Natural killer cell (primary cell): ENCODE measurements at places on chromosomes 13 and 19. TPM values are rescaled to one million over a fixed set of nuclear protein-coding genes. Genes with fewer than 3 reads are reported as not detected.

RDH8 gene
- total RNA-seq, result not detected

DNA sequence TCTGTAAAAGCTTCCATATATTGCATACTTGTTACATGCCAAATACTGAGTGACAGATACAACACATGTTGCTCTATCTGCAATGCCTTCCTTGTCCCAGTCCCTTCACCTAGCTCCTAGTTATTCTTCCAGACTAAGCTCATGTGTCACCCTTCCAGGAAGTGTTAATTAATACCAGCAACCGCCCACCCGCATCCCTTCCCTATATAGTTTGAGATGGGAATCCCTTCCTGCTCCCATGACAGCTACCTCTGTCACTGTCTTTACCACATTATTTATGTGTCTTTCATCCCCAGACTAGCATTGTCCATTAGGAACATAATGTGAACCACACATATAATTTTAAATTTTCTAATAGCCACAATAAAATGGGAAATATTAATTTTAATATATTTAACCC lies 49.5 kb upstream of the FRY start:
- no peak for DNase-seq
- no peaks in the 10 kb centered on the region for H3K36me3 ChIP-seq
- no peak overlapping the region for H3K4me3 ChIP-seq

ATP4A gene
- not detected for total RNA-seq

DNA sequence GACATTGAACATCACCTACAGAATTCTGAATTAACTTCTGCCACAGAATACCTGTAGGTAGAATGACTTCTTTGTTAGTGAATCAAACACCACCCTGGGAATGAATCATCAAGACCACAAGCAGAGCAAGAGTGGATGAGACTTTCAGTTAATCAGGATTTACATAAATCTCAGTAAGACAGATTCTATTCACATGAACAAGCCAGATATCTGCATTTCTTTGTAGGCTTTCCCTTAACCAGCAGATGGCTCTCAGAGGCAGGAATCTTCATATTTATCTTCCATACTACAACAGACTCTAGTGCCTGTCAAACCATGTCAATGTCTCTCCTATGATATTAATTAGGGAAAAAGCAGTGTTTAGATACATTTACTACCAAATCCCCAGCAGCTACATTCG lies 412.1 kb downstream of the KLF12 start:
- H3K27me3 ChIP-seq, result no peaks in the 10 kb centered on the region
- H3K36me3 ChIP-seq, result peaks cover 4% of the 10 kb centered on the region
- peak; percentile 52 for DNase-seq
- no peak overlapping the region for H3K4me3 ChIP-seq
- peaks cover 7% of the 10 kb centered on the region for H3K4me1 ChIP-seq

ZNF574 gene
- total RNA-seq, result 23.7 TPM

- no peak overlapping the region for H3K4me3 ChIP-seq
- H3K36me3 ChIP-seq, result no peaks in the 10 kb centered on the region
- DNase-seq, result no peak
Measured at GRCh38 chr13:73661687-73662425, 472.3 kb downstream of the KLF12 start.

DNA sequence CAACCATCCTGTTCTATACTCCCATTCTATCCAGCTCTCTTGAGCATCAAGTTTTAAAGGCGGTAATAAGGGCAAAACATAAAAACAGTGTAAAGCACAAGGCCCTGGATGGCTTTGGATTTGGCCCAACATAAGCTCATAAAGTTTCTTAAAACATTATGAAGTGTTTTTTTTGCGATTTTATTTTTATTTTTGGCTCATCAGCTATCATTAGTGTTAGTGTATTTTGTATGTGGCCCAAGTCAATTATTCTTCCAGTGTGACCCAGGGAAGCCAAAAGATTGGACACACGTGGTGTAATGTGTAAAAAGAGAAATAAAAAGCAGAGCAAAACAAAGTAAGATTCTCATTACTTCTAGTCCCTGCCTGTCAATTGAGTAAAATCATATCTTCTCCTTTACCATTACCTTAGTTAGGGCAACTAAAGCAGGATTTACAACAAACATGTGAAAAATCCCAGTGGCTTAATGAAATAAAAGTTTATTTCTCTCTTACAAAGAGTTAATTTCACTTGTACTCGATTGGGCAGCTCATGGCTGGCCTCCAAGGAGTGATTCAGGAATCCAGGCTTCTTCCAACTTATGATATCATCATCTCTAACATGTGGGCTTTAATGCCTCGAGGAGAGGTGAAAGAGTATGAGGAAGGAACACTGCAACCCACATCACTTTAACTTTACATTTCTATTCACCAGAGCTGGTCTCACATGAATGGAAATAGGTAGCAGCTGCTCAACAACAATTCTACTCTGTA lies 725.2 kb upstream of the SLITRK1 start:
- no peaks in the 10 kb centered on the region for H3K4me1 ChIP-seq
- H3K36me3 ChIP-seq, result no peaks in the 10 kb centered on the region
- H3K27ac ChIP-seq, result no peak overlapping the region
- no peak overlapping the region for H3K4me3 ChIP-seq
- no peak for DNase-seq
- no peaks in the 10 kb centered on the region for H3K27me3 ChIP-seq
